DMS53 (cell line): ENCODE measurements at places on chromosomes 2 and 18.

DNA sequence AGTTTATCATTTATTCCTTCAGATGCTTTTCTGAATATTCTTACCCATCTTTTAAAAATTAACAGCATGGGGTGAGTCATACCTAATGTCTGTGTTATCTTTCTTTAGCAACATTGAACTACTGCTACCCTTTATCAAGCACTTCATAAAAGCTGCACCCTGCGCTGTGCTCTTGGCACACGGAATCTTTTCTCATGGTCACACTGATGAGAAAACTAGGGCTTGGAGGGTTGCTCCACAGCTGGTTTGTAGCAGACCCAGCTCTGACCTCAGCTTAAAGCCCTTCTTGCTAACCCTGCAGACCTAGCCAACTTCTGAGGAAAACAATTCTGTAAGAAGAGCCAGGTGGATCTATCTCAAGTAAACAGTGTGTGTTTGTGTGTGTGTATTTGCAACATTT lies 106.3 kb downstream of the RNF144A start:
- DNase-seq = peak; percentile 35

- DNase-seq = no peak
Measured at GRCh38 chr18:75518007-75518406, 90.5 kb upstream of the SMIM21 start.

DNA sequence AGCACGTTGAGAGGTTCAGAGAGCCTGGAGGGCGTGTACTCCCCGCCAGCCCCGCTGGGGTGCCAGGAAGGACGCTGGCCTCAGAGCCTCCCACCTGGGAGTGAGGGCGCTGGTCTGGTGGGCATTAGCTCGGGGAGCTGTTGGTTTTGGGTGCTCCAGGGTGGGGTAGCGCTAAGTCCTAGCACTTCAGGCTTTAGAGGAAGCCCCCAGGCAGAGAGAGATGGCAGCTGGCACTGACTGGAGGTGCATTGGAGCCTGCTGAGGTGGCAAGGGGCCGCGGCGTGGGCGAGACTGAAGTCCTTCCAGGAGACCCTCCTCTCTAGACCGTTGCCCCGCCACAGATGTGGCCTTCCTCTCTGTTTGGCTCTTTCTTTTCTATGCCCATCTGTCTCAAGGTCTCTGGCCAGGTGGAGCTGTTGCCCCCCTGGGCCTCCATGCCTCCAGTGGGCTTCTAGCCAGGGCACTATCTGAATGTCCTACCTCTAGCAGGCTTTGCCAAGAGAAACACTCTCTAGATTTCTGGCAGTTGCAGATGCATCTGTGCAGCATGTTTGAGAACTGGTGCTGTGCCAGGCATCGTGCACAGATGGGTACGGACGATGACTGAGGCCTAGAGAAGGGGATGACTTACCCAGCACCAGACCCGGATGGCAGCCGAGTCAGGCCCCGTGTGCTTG lies 6.6 kb downstream of the CAPN10 start:
- no peak for DNase-seq

GRCh38 chr2:144411473-144411872 lies 108.4 kb downstream of the ZEB2 start:
- no peak for DNase-seq

DNA sequence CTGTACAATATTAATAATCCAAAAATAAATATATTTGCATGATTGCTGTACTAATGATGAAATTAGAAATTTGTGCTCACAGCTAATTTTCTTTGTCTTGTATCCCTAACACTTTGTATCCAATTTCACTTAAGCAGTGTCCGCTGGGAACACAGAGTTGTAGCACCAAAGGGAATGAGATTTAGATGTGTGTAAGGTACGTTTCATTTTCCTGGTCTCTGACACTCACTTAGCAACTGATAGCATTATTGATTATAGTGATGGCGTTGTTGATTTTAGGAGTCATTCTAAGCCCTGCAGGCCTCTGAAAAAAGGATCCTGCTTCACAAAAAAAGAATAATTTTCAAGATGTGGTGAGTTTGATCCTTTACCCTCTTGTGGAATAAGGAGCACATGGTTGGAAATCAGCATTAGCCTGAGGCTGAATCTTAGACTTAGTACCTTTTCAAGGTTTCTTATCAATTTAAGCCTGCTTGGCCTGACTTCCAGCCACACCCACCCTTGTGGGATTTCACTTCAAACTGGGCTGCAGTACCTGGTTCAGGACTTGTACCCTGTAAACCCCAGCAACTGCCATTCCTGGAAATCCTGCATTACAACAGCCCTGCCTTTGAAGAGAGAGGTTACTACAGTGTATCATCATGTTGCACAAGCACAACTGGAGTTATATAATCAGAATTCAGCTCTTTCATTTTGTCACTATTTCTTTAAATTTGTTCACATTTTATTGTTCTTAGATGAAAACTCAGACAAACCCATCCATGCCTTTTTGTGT lies 116.2 kb downstream of the RND3 start:
- no peak for DNase-seq

GRCh38 chr2:232229911-232230310 lies 148.6 kb upstream of the ALPP start:
- no peak for DNase-seq

GRCh38 chr2:238466243-238466756 lies 39.6 kb downstream of the ASB1 start:
- no peak for DNase-seq

DNA sequence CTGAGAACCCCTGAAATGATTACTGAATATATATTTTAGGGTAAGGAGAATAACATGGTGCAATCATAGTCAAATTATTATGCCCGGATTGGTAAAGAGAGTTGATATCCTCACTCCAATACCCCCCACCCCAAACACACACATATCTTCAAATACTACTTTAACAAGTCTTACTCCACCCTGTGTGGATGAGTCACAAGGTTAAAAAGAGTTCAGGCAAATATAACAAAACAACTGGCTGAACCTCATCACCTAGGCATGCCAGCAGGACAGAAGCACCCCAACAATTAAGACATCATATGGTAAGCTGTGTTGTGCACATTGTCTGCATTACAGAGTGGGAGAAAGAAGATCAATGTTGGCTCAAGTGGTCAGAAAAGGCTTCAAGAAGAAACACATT lies 857.4 kb downstream of the TDRD15 start:
- no peak for DNase-seq

GRCh38 chr2:178251151-178251955 lies 57.0 kb downstream of the OSBPL6 start:
- DNase-seq = no peak

DNA sequence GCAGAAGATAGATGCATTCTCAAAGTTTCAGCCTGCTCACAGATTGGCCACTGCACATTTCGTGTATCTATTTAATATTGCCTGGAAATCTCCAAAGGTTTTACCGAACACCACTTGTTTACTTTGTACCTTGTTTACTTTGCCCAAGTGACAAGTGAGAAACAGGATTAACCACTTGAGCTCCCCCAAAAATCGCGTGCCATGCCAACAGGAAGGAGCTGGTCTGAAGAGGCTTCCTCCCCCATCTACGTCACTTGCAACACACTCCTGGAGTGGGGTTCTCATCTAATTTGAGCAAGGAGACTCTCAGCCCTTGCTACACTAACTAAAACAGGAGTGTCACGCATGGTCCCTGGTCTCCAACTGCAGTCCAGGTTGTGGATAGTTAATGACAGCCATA lies 212.5 kb upstream of the TMEM200C start:
- DNase-seq = peak; percentile 99

DNA sequence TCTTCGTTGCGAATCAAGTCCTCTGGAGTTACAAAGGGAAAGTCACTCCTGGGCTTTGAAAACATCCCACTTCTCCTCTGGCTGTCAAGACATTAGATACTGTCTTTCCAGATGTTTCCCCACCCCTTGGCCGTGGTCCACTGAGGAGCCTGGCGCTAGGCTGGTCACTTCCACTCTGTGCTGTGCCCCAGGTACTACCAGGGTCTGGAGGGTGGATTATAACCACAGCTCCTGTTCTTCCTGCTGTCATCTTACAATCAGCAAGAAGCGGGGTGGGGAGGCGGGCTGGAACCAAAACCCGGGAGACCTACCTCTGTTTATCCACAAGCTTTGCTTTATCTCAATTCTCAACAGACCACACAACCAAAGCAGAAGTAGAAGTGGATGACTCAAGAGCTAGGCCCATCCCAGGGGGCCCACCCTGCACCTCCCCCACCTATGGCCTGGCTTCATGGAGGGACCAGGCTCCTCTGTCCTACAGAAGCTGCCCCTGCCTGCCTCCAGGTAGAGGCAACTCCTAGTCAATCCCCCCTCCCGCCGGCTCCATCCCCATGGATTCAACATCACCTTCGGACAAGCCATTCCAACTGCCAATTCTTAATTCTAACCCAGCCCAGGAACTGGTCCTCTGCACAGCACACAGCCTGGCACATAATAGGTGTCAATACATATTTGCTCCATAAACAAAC lies 17.8 kb downstream of the SMAD7 start:
- DNase-seq = peak; percentile 75

DNA sequence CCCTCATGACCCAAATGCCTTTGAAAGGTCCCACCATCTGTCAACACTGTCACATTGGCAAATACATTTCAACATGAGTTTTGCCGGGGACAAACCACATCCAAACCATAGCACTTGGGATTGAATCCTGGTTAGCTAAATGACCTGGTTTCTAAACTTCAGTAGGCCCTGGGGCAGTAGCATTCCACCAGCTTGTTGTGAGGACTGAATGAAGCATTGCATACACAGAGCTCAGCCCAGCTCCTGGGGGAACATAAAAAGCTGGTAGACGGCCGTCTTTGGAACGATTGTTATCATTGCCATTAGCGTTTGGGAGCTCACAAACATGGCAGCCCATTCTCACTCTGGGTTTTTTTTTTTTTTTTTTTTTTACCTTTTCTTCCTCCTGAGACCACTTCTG lies 57.5 kb upstream of the CXCR4 start:
- DNase-seq = no peak

- no peak for DNase-seq
Measured at GRCh38 chr2:190786404-190787166, 94.0 kb upstream of the GLS start.

- peak; percentile 42 for DNase-seq
Measured at GRCh38 chr2:176096243-176096985, 3.2 kb upstream of the HOXD12 start.

- no peak for DNase-seq
Measured at GRCh38 chr2:215685238-215685990, 249.5 kb upstream of the FN1 start.

DNA sequence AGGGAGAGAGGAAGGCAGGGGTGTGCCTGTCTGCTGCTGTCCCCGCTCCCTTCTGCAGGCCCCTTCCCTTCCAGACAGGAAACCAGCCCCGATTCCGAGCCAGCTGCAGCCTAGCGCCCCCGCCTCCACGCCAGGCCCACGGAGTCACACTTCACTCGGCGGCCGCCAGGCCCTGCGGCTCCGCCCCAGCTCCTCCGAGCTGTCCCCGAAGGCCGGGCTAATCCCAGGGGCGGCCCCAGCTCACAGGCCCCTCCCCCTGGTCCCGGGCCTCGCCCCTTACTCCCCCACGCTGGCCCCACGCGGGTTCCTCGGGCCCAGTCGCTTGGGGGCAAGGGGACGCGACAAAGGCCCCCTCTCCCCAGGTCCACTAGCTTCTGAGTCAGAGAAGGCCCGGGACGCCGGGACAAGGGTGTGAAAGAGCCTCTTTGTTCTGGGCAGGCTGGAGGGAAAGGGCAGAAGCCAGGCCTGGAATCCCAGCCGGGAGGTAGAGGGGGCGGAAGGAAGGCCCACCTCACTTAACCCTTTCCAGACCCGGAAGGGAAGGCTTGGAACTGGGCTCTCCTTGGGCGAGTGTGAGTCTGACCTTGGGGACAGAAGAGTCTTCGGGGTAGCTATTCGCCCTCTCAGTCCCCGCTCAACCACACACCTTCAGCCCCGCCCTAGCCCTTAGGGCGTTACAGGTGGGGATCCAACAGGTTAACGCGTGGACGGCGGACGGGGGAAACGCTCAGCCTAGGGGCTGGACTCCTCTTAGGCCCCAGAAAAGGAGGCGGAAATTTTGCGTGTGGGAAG lies 1.2 kb downstream of the RTKN start:
- DNase-seq = peak; percentile 92

GRCh38 chr18:68916734-68917133 lies 118.9 kb downstream of the CCDC102B start:
- peak; percentile 27 for DNase-seq

DNA sequence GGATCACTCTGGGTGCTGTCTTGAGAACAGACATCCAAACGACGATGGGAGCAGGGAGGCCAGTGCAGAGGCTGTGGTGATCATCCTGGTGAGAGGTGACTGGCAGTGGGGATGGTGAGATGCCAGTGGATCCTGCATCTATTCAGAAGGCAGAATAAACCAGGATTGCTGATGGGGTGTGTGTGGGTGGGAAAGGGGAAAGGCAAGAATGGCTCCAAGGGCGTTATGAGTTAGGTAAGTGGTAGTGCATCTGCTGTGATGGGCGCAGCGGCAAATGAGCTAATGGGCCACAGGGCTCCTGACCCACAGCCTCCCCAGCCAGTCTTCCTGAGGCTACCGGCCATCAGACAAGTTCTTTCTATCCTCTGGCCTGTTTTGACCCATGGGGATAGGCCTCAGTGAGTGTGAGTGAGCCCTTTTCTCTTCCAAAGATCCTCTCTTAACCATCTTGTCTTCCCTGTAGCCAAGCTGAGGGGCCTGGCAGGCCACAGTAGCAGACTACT lies 29.6 kb downstream of the SERTAD2 start:
- DNase-seq = no peak

DNA sequence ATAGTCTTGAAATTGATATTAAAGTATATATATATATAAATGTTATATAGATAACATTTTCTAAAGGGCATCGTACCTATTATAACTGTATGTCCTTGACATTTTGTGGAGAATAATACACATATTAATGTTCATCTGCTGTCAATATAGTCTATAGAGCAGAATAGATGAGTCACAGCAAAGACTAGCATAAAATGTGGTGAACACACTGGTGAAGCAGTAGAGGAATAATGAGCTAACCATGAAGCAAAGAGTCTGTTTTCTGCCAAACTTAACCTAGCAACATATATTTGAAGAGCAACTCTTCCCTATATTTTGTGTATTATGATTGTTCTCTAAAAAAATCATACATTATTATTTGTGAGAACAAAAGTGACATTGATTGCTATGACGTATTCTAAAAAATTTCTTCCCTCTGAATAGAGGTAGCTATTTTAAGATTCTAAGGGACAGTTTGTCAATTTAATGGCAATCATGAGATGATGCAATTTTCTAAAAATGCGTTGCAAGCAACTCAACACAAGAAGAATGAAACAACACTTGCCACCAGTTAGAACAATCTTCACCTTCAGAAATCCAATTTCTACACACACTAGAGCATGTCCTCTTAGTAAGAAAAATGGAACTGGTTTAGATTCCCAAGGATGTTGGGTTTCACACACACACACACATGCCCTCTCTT lies 22.0 kb downstream of the DOCK10 start:
- no peak for DNase-seq

DNA sequence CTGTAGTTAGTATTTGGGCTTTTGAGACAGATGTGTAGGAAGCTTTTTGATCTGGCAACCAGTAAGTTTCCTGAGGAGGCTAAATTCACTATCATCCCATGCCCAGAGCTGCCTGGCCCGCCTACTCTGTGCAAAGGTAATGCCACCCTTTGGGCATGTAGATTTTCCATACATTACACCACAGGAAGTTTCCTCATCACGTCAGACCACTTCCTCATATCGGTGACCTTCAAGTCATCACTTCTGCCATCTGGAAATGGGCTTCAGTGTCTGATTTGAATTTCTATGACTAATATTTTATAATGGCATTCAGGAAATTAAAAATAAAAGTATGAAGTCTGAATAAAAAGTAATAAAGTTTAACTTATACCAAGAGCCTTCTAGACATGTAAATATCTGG lies 825.4 kb downstream of the DCDC2C start:
- DNase-seq = no peak
